ENCODE measurements at places on chromosomes 1 and 21. TPM values are rescaled to one million over a fixed set of nuclear protein-coding genes. Genes with fewer than 3 reads are reported as not detected.

GRCh38 chr1:195520757-195521156 is 1087.5 kb downstream of the KCNT2 start:
- no peaks in the 10 kb centered on the region for H3K36me3 ChIP-seq
- no peaks in the 10 kb centered on the region for H3K27me3 ChIP-seq
- H3K27ac ChIP-seq = no peak overlapping the region
- no peak overlapping the region for H3K4me3 ChIP-seq
- no peaks in the 10 kb centered on the region for H3K4me1 ChIP-seq

GRCh38 chr1:109985247-109986053 is 885 bp downstream of the AHCYL1 start:
- H3K4me3 ChIP-seq = peak overlapping the region; percentile 76
- no peaks in the 10 kb centered on the region for H3K27me3 ChIP-seq
- no peak for DNase-seq
- peak overlapping the region; percentile 95 for H3K27ac ChIP-seq
- peaks cover 35% of the 10 kb centered on the region for H3K4me1 ChIP-seq

DNA sequence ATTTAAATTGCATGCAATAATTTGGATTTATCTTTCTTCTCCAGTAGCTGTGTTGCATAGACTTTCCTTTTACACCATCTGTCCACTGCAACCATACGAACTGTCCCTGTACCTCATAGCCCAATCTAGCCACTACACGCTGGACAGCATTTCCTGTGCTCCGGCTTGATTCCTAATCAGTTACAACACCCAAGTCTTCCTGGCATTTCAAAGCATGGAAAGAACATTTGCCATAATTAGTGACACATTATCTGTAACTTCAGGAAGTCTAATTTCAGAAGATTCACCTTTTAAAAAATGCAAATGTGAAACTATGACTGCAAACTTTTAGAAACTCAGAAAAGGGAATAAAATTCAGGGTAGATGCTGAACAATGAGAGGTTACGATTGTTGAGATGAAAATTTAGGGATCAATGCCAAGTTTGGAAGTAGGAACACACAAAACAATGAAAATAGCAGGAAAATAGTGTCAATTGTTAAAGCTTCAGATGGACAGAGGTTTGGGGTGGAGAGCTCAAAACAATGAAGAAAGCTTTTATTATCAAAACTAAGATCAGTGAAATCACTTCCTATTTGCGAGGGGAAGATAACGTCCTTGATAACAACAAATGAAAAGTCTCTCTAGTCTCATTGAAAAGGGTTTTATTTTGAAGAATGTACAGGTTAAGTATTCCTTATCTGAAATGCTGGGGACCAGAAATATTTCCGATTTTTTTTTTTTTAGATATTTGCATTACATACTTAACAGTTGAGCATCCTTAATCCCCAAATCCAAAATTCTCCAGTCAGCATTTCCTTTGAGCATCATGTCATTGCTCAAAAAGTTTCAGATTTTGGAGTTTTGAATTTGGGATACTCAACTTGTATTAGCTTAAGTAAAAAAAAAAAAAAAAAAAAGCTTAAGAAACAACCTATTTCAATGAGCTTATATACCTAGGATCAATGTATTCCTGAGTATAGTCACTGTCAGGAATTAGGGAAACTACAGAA is 107.3 kb downstream of the FNBP1L start:
- H3K36me3 ChIP-seq = peaks cover 20% of the 10 kb centered on the region
- no peak overlapping the region for H3K27ac ChIP-seq
- H3K4me3 ChIP-seq = no peak overlapping the region
- peaks cover 31% of the 10 kb centered on the region for H3K4me1 ChIP-seq
- no peaks in the 10 kb centered on the region for H3K27me3 ChIP-seq

DNA sequence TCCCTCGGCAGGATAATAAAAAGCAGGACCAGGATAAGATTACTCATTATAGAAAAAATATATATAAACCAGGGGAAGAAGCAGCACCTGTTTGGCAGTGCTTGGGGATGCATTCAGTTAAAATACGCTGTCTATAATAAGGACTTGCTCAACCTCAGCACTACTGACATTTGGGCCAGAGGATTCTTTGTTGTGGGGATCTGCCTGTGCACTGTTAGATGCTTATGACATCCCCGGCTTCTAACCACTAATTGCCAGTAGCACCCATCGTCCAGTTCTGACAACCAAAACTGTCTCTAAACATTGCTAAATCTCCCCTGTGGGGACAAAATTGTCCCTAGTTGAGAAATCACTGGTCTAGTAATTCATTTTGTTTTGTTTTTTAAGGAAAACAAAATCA is 242.1 kb downstream of the SLC45A1 start:
- peaks cover 10% of the 10 kb centered on the region for H3K4me1 ChIP-seq
- no peaks in the 10 kb centered on the region for H3K27me3 ChIP-seq
- H3K4me3 ChIP-seq = no peak overlapping the region

CLDN17 gene
- total RNA-seq = not detected

DNA sequence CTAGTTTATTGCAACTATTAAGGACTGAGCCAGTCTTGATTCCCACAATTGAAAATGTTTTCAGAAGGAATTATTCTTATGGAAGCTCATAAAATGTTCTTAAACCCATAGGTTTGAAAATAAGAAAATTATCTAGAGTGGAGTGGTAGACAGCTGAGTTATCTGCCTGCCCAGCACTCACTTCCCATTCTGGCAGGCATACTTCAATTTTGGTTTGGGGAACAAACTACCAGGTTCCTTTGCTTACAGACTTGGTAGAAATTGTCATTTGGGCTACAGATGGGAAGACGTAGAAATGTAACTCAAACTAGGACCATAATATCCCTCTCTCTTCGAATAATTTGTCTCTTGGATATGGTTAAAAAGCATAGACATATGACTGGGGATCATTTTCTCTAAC is 18.4 kb downstream of the JUN start:
- peak overlapping the region; percentile 98 for H3K27ac ChIP-seq
- H3K4me1 ChIP-seq = peaks cover 58% of the 10 kb centered on the region
- no peaks in the 10 kb centered on the region for H3K27me3 ChIP-seq

- H3K4me1 ChIP-seq = no peaks in the 10 kb centered on the region
- H3K27ac ChIP-seq = no peak overlapping the region
- no peak overlapping the region for H3K4me3 ChIP-seq
Observed at GRCh38 chr1:55180075-55180670, 35.0 kb downstream of the USP24 start.

DNA sequence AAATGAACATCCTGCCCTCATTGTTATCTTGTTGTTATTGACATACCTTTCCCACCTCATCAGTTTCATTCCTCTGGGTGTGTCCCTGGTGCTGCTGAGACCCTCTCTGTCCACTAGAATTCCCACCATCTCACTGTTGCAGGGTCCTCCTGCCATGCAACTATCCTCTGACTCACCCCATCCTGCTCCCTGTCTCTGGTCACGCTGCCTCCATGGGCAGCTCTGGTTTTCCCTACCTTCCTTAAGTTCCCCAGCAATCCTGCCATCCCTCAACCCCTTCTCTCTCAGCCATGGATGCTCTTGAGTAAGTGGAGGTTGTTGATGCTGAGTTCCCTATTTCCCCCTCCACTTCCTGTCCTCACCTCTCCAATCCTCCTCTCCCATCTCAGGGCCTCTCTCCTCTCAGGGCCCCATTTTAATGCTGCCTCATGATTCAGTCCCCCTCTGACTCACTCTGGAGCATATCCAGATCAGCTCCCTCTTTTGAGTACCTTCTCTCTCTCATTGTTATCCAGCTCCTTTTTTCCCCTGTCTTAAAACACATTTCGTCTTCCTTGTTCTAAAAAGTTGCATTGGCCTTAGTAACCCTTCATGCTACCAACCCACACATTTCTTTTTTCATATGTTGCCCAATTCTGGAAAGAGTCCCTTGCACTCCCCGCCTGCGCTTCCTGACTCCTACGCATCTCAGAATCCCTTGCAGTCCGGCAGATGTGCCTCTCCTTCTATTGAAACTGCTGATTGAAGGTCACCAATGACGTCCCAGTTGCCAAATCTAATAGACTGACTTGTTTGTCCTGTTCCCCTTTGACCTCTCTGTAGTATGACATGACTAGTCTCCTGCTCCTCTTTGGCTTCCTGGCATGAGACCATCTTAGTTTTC is 92.0 kb downstream of the CNIH3 start:
- DNase-seq = peak; percentile 63
- no peaks in the 10 kb centered on the region for H3K27me3 ChIP-seq
- no peak overlapping the region for H3K4me3 ChIP-seq
- peak overlapping the region; percentile 23 for H3K27ac ChIP-seq
- peaks cover 15% of the 10 kb centered on the region for H3K4me1 ChIP-seq

GRCh38 chr1:243786531-243786930 is 63.5 kb downstream of the AKT3 start:
- H3K27me3 ChIP-seq = no peaks in the 10 kb centered on the region
- H3K4me3 ChIP-seq = no peak overlapping the region
- no peak overlapping the region for H3K27ac ChIP-seq
- H3K36me3 ChIP-seq = peaks cover 10% of the 10 kb centered on the region

SPATA45 gene
- total RNA-seq = not detected

GRCh38 chr1:76901158-76901767 is 34.0 kb downstream of the ST6GALNAC5 start:
- H3K27ac ChIP-seq = no peak overlapping the region
- DNase-seq = peak; percentile 47
- H3K36me3 ChIP-seq = no peaks in the 10 kb centered on the region
- no peak overlapping the region for H3K4me3 ChIP-seq
- no peaks in the 10 kb centered on the region for H3K4me1 ChIP-seq
- H3K27me3 ChIP-seq = no peaks in the 10 kb centered on the region

- H3K27ac ChIP-seq = peak overlapping the region; percentile 91
- peak overlapping the region; percentile 70 for H3K4me3 ChIP-seq
- peaks cover 5% of the 10 kb centered on the region for H3K36me3 ChIP-seq
- peak; percentile 76 for DNase-seq
Observed at GRCh38 chr1:75723989-75724471, 479 bp upstream of the ACADM start.

SON gene
- 65.1 TPM for total RNA-seq

DNA sequence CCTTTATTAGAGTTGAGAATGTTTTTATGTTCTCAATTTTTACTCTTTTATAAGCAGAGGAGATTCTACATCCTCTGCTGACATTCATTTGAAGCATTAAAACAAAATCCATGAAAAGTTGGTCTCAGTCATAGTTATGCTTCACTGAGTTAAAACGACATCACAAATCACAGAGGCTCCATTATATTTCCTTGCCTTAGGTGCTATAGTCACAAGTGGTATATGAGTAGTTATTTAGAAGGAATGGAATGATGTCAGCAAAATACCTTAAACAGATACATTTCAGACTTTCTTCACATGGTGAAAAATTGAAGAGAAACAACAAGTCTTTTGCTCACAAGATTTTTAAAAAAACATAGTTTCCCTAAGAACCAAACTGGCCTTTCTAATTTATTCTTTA is 11.7 kb upstream of the METTL13 start:
- H3K27ac ChIP-seq = no peak overlapping the region
- H3K4me1 ChIP-seq = no peaks in the 10 kb centered on the region
- H3K36me3 ChIP-seq = no peaks in the 10 kb centered on the region
- DNase-seq = no peak
- H3K4me3 ChIP-seq = no peak overlapping the region

DNA sequence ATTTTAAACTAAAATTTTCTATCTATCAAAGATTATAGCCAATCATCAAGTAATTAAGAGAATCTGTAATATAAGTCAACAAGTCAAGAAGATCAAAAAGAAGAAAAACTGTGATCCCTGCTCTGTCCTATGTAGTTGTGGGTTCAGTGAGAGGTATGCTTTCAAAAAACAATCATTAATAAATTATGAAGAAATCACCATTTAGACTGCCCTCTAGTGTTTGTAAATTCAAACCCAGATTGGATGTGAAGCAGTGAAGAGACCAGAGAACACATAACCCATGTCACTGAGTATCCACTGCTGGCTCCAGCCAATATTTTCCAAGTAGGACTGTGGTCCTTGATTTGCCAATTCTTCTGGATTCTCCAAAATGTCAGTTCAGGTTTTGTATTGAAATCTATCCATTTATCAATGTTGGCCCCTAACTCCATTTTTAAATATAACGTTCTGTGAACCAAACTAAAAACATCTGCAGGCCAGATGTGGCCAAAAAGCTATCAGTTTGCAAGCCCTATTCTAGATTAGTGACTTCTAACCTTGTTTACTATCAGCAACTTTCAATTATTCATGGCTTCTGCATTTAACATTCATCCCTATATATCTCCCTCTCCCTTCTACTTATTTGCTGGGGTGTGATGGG is 467.5 kb upstream of the CXADR start:
- peak; percentile 37 for DNase-seq
- H3K4me1 ChIP-seq = no peaks in the 10 kb centered on the region
- H3K4me3 ChIP-seq = no peak overlapping the region
- no peaks in the 10 kb centered on the region for H3K27me3 ChIP-seq

DNA sequence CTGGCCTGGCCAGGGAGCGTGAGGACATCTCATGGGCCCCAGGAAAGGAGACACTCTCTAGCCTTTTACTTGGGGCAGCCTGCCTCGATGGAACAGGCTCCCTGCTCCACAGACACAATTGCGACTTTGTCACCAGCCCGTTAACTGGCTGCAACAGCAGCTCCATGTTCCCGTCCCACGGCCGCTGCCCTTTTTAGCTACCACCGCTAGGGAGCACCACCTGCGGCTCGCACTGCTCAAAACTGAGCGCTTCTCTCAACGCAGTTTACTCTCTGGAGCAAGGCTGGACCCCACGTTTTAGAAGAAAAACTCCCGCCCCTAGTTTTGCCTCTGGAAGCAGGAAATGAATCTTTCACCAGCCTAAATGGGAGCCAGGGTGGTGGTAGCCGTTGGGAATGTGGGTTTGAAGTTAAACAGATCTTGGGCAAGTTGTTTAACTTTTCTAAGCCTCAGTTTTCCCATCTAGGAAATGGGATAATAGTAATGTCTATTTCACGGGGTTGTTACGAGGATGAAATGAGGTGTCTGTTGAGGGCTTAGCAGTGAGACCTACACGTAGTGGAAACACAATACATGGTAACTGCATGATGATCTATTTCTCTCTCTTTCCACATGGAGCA is 3.5 kb upstream of the LRRC38 start:
- H3K27me3 ChIP-seq = peaks cover 34% of the 10 kb centered on the region
- no peak overlapping the region for H3K27ac ChIP-seq
- H3K4me1 ChIP-seq = peaks cover 10% of the 10 kb centered on the region
- H3K36me3 ChIP-seq = no peaks in the 10 kb centered on the region
- no peak for DNase-seq

GRCh38 chr1:111739925-111740765 is 950 bp upstream of the INKA2 start:
- H3K36me3 ChIP-seq = peaks cover 9% of the 10 kb centered on the region
- H3K27ac ChIP-seq = peak overlapping the region; percentile 2
- H3K4me1 ChIP-seq = peaks cover 75% of the 10 kb centered on the region
- peak overlapping the region; percentile 53 for H3K4me3 ChIP-seq
